Activated naive CD8-positive, alpha-beta T cell treated with anti-CD3 and anti-CD28 coated beads, Interleukin-2, amount 10 ng/mL, durations not matched to agents 7 days and 5 days (primary cell): ENCODE measurements at places on chromosomes 3 and 15. TPM values are rescaled to one million over a fixed set of nuclear protein-coding genes. Genes with fewer than 3 reads are reported as not detected.

Gene LMCD1
- 0.31 TPM for total RNA-seq

Gene NMNAT3
- total RNA-seq = 1.2 TPM

Gene ECE2
- total RNA-seq = not detected

Gene ADAMTS17
- 5.6 TPM for total RNA-seq

Gene ZNF660
- 0.65 TPM for total RNA-seq

Gene ZBTB47
- total RNA-seq = 1.1 TPM

Gene COX17
- total RNA-seq = 55.7 TPM

Gene SLC38A3
- total RNA-seq = not detected

Gene ZPLD1
- total RNA-seq = not detected

Gene NPAP1
- not detected for total RNA-seq

Gene IFT57
- 26.9 TPM for total RNA-seq

Gene NOX5
- total RNA-seq = not detected
